AG09309 (cell line): ENCODE measurements at places on chromosomes 2 and 18.

GRCh38 chr2:43226955-43227829 lies 786 bp upstream of the ZFP36L2 start:
- DNase-seq = no peak

GRCh38 chr2:208013285-208014178 lies 11.8 kb downstream of the PLEKHM3 start:
- DNase-seq = no peak

DNA sequence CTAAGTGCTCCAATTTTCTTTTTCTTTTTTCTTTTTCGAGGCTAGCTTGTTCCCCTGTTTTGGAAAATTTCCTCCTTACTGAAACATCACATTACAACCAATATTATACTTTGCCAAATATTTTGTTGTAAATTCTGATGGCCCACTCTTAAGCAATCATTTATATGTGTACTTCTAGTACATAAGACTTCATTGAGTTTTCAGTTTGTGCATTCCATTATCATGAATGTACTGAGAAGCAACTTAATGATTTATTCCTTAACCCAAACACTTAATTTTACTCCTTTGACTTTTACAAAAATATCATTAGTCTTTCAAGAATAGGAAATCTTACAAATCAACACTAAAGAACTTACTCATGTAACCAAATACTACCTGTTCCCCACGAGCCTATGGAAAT lies 242.4 kb downstream of the ARHGAP15 start:
- no peak for DNase-seq

DNA sequence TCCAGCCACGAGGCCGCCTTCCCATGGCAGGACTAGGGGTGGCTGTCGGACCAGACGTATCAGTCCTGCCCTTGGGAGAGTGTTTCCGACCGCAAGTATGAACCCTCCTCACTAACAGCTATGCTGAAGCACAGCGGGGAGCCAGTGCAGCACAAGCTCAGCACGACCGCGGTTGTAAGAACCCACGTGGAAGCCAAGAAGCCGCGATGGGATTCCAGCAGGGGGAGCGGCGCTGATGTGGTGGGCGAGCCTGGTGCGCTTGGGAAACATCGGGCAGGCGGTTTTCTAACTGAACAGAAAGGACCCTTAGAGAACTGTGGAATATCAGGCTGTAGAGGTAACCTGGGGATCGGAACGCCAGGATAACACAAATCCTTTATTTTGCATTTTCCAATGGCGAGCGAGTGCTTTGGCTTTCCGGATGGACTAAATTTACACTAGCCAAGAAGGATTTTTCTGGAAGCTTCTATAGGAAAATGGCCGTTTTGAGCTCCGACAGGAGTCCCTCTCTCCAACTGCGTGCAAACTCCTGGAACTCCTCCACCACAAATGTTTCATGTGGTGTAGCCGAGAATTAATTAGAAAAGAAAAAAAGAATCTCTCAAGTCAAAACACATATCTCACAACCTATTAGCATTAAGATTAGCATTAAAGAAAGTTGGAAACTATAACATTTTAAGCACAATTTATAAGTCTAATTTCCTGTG lies 132.0 kb upstream of the MYCN start:
- no peak for DNase-seq
